ENCODE measurements at places on chromosomes 2 and 18.

- no peak for DNase-seq
Measured at GRCh38 chr2:136098441-136098840, 19.5 kb downstream of the CXCR4 start.

- peak; percentile 42 for DNase-seq
Measured at GRCh38 chr2:113158884-113159553, 14.8 kb upstream of the PSD4 start.

DNA sequence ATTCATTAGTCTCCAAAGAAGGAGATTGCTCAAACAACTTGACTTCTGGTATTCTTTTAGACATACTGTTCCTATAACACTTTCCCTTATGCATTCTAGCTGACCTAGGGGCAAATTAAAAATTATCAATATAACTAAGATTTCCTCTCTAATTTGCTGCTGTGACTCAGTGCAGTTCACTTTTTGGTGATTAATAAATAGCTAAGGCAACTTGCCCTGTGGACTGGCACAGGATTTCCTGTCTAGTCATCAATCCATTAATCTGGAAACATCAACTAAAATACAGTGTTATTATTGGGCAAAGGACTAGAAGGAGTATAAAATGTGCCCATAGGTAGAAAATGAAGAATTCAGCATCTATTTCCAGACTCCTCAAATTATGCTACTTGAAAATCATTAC lies 83.5 kb upstream of the SERPINE2 start:
- DNase-seq: no peak

GRCh38 chr2:25276569-25277465 lies 64.9 kb downstream of the DNMT3A start:
- no peak for DNase-seq

DNA sequence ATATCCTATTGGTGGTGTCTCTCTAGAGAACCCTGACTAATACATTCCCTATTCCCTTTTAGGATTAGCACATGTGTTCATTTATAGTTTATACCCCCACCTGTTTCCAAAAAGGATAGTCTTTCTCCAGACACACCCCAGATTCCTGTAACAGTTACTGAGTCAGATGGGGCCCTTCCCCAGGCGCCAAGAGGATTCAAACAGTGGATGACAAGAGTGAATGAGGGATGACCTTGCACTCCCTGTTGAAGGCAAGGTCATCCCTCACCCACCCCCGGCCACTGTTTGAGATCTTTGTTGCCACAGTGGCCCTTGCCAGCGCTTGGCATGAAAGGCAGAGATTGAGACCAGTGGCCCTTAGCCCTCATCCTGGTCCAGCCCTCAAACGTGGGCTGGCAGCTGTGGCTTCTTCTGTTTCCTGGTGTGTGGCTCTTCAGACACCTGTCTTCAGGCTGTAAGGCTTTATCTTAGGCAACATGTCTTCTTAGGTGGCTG lies 15.3 kb upstream of the REEP1 start:
- DNase-seq: no peak

GRCh38 chr2:150279686-150280085 lies 207.8 kb downstream of the RND3 start:
- DNase-seq: no peak

DNA sequence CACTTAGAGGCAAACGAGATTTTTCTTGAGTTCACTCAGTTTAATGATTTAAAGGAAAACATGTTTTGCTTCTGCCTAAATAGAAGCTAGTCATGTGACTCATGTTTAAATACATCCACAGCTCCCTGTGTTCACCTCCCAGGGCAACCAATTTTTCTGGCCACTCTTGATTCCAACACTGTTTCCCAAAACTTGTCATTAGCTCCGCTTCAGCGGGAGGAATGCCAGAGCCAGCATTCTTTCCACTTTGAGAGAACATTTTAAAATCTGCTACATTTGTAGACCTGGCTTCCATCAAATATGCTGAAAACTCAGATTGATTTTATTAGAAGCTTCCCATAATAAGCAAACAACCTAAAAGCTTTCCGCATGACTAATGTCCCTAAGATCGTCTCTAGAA lies 2.8 kb upstream of the CYS1 start:
- DNase-seq: no peak

DNA sequence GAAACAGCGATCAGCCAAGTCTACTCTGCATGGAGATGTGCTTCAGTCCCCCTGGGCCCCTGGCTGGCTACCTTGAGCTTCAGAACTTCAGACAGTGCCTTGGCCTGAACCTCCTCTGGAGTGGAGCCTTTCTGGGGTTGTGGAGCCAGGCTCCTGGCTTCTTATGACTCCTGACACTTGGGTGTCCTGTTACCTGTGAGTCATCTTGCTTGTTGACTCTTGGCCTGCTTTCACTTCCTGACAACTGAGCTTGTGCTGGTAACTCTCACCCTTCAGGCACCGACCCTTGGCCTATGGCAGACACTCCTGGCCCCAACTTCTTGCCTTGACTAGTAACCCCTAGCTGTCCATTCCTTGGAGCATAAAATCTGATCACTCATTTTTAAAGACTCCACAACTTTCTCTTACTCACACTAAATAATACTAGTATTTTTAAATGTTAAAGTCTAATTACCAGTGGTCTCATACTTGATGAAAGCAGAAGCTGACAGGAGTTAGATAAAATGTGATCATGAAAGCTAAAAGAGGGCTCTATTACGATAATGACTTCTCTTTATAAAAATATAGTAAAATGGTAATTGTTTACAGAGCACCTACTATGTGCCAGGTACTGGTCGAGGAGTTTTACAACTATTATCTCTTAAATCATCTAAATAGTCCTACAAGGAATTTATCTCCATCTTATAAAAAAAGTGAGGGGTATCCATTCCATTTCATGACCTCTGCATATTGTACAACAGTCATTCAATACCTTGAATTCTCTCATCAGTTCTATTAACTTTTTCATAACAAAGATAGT lies 46.3 kb upstream of the VIT start:
- no peak for DNase-seq

Measured in NCI-H524 (cell line).